NCI-H1436 treated with DMSO at 0.1 percent for 48 hours (cell line): ENCODE measurements at places on chromosomes 3 and 15.

DNA sequence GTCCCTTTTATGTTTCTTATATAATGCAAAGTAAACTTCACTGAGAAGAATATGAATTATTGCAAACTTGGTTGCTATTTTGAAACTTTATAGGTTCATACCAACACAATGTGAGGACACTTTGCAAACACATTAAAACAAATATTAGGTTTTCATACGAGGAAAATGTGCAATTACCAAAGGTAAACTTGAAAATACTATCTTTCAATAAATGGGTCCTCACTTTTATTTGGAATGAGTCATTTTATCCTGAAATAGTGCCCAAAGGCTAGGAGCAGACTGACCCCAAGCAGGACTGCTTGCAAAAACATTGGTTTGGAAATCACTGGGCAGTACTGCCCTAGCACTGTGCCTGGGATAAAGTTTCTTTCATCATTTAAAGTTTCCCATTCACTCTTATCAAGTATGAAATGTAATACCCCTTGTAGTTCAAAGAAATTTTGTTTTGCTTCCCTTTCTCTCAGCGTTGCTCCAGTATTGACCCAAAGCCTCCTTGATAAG is 396.5 kb downstream of the EPHA3 start:
- DNase-seq, result no peak

GRCh38 chr15:45715528-45715927 is 80.7 kb downstream of the SQOR start:
- no peak for DNase-seq

GRCh38 chr3:170811515-170811914 is 58.5 kb downstream of the RPL22L1 start:
- no peak for DNase-seq

GRCh38 chr3:39980781-39981180 is 171.4 kb downstream of the MYRIP start:
- no peak for DNase-seq

GRCh38 chr3:66237552-66237951 is 16.8 kb downstream of the SLC25A26 start:
- DNase-seq, result no peak

DNA sequence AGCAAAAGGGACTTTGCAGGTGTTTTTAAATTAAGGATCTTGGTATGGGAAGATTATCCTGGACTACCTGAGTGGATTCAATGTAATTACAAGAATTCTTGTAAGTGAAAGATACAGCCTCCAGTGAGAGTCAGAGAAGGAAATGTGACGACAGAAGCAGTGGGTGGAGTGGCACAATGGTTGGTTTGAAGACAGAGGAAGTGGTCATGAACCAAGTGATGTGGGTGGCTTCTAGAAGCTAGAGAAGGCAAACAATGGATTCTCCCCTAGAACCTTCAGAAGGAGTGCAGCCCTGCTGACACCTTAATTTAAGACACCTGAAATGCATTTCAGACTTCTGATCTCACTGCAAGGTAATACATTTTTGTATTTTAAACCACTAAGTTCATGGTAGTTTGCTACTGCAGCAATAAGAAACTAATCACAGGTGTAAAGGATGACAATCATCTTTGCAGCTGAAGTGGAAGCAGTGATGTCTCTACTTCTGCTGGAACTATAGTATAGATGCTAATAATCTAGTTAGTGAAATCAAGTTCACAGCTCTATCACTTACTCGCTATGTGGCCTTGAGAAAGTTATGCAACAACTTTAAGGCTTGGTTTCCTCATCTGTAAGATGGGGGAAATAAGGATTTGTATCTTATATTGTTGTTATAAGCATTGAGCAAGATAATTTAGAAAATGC is 403.4 kb upstream of the SUCLG2 start:
- DNase-seq, result no peak

DNA sequence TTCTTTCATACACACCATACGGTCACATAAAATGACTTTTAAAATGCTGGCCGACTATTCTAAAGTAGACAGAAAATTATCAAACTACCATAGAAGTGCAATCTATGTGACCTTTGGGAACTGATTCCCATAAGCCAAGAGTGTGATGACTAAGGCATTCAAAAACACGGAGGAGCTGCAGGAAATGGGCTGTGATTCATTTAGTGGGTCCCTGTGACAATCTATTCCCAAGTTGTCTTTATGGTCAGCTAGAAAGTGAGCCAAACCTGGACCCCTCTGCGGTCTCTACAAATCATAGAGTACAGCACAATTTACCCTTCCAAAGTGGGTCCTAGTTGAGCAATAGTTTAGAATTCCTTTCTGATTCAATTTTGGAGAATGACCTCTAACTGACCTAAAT is 251.5 kb upstream of the CBLB start:
- DNase-seq, result no peak

DNA sequence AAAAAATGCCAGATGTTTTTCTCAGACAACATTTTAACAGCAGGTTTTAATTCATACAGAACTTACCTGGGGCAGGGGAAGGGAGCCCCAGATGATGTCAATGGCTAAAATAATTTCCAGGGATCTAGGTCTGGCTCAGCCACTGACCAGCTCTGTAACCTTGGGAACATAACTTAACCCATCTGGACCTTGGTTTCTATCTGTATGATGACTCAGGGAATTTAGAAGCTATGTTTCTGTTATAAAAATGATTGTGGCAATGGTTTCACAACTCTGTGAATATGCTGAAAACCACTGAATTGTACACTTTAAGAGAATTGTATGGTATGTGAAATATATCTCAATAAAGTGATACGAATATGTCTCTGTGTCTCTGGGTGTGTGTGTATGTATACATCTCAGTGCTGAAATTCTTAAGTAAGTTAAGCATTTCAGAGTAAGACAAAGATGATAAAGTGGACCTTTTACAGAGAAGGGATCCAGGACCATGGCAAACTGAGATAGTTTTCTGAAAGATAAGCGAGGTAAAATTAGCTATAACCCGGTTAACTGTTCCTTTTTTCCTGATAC is 2.9 kb downstream of the SH3GL3 start:
- no peak for DNase-seq

GRCh38 chr3:50584391-50584790 is 15.1 kb downstream of the HEMK1 start:
- no peak for DNase-seq

- no peak for DNase-seq
Measured at GRCh38 chr3:8538913-8539312, 37.3 kb downstream of the LMCD1 start.

DNA sequence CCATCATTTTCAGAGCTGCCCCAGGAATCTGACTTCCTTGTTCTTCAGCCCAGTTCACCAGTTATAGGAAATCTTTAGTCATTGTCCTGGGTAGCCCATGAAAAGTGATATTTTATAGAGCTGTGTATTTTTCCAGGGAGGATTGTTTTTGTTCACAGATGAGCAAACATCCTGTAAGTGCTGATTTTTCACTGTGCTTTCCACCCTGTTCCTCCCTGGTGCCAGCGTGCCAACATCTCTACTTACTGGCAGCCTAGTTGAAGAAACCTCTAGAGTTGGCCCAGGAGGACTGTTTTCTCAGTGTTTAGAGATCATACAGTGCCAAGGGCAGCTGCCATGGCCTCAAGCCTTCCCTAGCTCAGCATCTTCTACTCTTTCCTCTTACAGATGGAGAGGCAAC is 41.3 kb downstream of the ST6GAL1 start:
- DNase-seq, result no peak

DNA sequence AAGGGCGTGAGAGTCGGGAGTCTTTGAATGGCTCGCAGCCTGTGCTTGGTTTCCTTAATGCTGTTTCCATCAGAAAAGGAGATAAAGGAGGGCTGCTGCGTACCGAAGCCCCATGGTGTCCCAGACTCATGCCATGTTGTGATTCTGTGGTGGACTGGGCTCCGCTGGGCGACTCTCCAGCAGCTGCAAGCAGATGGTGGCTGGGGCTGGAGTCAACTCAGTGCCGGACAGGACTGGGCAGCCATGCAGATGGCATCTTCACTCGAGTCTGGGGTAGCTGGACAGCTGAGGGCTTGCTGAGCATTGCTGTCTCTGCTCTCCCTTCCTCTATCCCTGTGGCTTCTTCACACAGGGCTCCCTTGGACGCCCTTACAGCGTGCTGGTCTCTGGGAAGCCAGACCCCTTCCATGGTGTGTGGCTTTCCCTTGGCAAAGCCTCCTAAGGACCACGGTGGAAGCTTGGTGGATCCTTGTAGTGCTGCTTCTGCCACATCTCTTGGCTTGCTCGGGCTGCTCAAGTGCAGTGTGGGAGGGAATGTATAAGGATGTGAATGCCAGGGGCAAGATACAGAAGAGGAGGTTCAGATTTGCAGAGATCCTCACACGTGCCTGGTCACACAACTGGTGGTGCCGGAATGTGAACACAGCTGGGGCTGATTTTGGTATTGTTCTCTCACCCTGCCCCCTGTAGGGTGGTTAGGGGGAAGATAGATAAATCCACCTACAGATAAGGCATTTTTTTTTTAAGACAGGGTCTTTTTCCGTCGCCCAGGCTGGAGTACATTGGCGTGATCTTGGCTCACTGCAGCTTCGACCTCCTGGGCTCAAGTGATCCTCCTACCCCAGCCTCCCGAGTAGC is 9.0 kb downstream of the NIPA1 start:
- DNase-seq, result no peak

DNA sequence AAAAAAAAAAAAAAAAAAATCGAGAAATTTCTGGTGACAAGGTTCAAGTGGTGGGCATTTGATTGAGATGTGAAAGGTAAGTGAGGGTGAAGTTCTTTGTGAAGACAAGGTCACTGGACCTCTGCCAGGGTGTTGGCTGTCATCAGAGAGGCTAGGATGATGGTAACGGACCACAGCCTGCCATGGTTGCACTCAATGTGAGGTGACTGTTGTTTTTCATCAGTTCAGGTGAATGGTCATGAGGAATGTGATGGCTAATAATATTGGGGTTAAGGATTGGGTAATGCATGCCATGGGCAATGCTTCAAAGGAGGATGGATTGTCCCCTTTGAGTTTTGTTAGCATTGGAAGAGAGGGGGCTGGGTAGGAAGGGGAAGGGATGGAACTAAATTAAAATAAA is 4.3 kb upstream of the ALPK3 start:
- no peak for DNase-seq

DNA sequence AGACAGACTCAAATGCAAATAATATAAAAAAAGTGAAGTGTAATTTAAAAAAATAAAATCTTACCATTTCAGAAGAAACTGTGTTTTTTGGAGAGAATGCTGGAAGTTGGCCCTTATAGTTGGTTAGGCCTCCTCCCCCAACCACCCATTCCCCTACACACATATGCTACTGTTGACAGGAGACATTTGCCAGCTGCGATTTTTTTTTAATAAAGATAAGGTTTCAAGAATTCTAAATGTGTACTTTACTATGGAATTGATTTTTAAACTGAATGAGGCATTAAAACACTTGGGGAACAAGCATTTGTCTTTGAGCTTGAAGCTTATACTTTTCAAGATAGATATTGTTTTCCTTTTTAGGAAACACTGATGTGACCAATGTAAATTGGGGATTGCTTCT is 4.4 kb upstream of the SSR3 start:
- no peak for DNase-seq

GRCh38 chr15:42285034-42285433 is 11.8 kb upstream of the TMEM87A start:
- DNase-seq, result no peak

DNA sequence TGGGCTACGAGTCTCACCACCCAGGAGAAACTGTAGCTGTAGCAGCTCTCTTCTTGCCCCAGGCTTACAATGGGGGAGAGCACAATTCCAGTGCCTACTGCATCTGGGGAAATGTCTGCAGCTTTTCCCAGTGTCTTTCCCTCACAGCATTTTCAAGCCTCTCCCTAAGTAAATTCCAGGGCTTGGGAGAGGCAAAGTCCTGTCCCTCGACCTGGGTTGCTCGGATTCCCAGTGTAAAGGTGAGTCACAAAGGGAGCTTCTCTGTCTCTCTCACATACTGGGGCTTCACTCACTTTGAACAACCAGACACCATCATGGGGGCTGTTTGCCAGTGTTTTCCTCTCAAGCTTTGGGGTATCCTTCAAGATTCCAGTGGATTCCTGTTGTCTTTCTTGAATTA is 689.4 kb upstream of the NAALADL2 start:
- no peak for DNase-seq

DNA sequence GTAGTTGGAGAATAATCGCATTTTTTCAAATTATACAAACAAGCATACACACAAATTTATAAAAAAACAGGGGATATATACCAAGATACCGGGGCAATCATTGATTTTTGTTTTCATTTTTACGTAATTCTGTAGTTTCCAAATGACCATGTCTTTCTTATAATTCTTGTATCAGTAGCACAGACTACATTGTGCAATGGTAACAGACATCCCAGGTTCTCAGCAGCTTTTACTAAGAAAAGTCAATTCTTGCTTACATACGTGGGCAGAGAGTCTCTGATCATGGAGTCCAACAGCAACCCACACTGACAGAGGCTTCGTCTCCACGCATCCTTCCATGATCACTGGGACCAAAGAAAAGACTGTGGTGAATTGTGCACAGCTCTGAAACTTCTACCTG is 441.3 kb downstream of the TBL1XR1 start:
- no peak for DNase-seq

DNA sequence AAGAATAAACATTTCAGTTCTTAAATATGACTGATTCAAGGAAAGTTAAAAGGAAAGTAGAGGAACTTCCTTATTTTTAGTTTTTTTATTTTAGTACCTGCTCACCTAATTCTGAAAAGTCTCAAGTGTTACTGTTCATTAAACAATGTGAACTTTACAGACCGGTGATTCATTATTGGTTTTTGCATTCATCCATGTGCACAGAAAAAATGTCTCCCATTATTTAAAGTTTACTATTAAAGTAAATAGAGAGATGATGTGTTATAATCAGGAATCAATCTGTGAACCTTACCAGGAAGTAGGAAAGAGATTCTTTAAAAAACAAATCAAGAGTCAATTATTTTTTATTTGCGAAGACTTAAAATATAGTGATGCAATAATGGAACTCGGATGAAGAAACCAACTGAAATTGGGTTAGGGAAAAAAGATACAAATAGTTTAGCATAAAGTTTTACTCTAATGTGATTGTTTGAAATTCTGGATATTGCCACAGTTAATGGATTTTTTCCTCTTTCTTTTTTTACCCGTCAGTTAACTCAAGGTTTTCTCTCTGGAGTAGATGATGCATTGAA is 119.4 kb upstream of the SAMMSON start:
- DNase-seq, result no peak

GRCh38 chr15:85400606-85401005 is 20.2 kb downstream of the AKAP13 start:
- DNase-seq, result no peak

DNA sequence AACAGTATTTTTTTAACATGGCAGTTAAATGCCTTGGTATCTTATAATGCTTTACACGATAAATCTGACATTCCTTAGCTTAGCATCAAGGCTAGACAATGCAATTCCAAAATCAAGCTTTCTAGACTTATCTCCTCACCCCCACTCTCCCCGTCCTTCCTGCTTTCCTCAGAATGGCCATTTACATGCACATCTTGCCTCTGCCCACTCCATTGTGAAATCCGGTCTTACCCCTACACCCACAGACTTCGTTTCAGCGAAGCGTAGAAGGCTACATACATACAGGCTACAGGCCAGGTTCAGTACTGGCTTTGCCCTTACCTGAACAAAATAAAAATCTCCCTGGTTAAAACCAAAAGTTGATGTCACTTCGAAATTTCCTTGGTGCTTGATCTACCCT is 58.6 kb upstream of the SLC12A8 start:
- no peak for DNase-seq
